NT2/D1 (cell line): ENCODE measurements at places on chromosomes 5 and 9.

GRCh38 chr9:70136632-70137031, 93.0 kb downstream of the MAMDC2 start:
- no peak for DNase-seq

GRCh38 chr5:157175071-157175612, 5.5 kb upstream of the ITK start:
- DNase-seq, result no peak

DNA sequence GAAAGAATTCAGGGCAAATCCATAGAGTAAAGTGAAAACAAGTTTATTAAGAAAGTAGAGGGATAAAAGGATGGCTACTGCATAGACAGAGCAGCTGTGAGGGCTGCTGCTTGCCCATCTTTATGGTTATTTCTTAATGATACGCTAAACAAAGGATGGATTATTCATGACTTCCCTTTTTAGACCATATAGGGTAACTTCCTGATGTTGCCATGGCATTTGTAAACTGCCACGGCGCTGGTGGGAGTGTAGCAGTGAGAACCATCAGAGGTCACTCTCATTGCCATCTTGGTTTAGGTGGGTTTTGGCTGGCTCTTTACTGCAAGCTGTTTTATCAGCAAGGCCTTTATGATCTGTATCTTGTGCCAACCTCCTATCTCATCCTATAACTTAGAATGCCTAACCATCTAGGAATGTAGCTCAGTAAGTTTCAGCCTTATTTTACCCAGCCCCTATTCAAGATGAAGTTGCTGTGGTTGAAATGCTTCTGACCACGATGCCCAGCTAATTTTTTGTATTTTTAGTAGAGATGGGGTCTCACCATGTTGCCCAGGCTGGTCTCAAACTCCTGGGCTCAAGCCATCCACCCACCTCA, 42.1 kb downstream of the RFK start:
- DNase-seq, result no peak

- DNase-seq, result no peak
Measured at GRCh38 chr9:112176524-112176923, 1.4 kb upstream of the SUSD1 start.

- no peak for DNase-seq
Measured at GRCh38 chr5:169307646-169308045, 6.7 kb upstream of the SLIT3 start.

DNA sequence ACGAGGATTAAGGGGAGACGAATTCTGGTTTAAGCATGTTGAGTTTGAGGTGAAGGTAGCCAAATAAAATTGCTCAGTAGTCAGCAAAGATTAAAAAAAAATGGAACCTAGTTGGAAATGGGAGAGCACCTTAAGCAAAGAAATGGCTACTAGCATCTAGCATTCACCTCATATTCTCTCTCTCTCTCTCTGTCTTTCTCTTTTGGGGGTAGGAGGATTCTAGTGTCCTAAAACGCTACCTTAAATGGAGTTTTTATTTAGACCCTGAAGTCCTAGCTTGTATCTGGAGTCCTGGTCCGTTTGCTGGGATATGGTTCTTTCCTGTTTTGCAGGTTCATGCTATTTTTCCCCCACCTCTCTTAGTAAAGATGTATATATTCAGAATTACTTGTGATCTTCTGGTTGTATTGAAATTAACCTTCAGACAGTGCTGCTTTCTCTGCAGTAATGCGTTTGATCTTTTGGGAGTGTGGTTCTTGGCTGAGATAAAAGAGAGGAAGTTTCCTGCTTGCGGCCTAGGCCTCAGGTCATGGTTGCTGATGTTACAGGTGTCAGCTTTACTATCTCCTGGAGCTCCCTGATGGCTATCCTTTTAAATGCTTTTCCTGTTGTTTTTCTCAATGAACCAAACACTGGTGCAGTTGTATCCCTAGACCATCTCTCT, 8.0 kb downstream of the TGFBR1 start:
- DNase-seq, result no peak

DNA sequence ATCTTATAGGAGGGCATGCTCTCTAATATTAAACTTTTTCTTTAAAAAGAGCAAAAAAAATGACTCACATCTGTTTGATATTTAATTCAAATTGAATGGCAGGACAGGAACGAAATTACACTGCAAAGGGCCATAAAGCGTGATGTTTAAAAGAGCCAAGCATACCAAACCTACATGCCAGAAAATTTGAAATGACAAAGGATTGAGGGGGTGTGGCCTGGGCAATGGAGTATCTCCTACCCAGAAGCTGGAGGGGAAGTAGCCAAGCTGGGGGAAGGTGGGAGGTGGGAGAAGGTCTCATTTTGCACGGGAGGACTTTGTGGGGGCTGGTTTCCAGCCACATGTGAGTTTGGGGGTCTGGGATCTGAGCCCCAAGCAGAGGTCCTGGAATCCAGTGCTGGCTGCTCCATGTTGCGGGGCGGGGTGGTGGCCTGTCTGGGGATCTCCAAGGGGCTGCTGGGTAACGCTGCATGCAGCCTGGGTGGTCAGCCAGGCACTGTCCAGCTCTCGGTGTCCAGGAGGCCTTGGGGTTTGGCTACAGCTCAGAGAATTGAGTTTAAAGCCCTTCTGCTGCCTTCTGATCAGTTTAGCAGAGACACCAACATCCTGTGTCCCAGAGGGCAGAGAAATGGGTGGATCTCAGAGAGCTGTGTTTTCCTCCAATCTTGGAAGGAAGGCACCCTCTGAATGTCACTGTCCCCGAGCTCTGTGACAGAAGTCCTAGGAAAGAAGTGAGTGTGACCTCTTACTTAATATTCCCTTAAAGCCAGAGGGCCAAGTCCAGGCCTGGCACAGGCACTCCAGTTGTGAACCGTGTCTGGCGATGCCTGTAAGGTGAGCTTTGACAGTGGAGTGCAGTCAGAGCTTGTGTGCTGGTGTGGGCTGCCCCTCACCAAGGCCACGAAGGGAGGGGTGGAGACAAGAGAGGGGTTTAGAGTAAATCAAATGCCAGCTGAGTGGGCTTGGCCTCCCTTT, 7.6 kb downstream of the DCANP1 start:
- no peak for DNase-seq

GRCh38 chr9:133202145-133202513, 6.9 kb downstream of the OBP2B start:
- no peak for DNase-seq

- DNase-seq, result no peak
Measured at GRCh38 chr9:131598121-131598520, 52.8 kb downstream of the PRRT1B start.

DNA sequence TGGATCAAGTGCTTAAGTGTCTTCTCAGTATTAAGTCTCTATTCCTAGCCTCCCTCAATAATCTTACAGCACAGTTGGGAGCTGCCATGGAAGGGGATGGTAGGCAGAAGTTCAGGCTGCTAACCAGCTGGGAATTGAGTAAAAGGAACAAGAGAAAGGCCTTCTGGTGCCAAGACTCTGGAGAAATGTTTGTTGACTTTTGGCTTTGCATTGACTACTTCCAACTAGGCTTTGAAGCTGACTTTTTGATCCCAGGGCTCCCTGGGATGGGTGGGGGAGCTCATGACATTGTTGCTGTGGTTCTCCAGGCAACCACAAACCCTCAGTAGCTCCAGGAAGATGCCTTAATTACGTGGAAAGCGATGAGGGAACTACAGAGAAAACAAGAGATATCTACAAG, 85.2 kb upstream of the HTR4 start:
- DNase-seq, result no peak

GRCh38 chr5:173468821-173469251, 140.6 kb upstream of the STC2 start:
- DNase-seq, result no peak

GRCh38 chr5:61401726-61402125, 69.7 kb downstream of the ZSWIM6 start:
- no peak for DNase-seq

- no peak for DNase-seq
Measured at GRCh38 chr9:16150938-16151650, 598.3 kb downstream of the CCDC171 start.

GRCh38 chr5:136819526-136820302, 454.4 kb upstream of the TRPC7 start:
- DNase-seq, result no peak

GRCh38 chr5:136028782-136029742, at the start of gene TGFBI:
Gene TGFBI (plus strand): TSS chr5:136028988. CDS start chr5:136029056, 68 bp downstream.
- peak; percentile 39 for DNase-seq

DNA sequence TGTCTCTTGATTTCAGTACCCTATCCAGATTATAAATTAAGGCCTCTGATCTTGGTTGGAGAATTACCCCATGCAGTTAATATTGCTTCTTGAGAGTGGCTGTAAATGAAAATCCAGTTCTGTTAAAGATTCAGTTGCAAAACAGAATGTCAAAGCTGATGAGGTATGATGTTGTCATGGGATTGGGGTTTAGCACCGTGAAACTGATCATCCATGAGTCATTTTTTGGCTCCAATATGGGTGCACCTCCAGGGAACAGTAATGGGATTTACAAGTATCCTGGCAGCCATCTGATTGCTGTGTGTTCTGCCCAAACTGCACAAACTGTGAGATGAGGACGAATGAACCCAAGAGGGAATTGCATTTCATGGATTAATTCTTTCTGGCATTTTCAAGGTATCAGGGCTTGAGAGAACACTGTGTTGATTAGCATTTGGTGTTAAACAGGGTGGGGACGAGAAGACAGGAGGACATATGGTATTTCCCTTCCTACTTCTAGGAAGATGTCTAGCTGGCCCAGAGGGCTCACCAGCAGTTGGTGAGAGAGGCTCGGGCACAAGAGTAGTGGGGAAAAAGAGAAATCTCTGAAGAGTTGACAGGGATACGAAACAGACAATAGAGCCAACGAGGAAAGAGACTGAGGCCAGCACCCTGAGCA, 214.7 kb downstream of the GAS1 start:
- no peak for DNase-seq

DNA sequence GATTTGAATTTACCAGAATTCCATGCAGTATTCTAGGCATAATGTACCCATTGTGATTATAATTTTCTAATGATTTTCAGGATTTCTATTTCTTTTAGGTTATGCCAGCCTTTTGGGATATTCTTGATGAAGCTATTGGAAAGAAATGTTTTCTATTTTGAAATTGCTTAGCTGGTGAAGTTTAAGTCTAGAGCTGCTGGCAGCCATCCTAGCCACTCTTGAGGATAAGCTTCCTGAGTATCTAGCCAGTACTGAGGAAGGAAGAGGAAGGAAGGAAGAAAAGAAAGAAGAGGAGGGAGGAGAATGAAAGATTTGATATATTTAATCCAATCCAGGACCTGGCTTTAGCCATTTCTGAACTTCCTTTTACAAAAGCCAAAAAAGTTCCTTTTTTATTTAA, 142.1 kb upstream of the DAB2 start:
- DNase-seq, result no peak

DNA sequence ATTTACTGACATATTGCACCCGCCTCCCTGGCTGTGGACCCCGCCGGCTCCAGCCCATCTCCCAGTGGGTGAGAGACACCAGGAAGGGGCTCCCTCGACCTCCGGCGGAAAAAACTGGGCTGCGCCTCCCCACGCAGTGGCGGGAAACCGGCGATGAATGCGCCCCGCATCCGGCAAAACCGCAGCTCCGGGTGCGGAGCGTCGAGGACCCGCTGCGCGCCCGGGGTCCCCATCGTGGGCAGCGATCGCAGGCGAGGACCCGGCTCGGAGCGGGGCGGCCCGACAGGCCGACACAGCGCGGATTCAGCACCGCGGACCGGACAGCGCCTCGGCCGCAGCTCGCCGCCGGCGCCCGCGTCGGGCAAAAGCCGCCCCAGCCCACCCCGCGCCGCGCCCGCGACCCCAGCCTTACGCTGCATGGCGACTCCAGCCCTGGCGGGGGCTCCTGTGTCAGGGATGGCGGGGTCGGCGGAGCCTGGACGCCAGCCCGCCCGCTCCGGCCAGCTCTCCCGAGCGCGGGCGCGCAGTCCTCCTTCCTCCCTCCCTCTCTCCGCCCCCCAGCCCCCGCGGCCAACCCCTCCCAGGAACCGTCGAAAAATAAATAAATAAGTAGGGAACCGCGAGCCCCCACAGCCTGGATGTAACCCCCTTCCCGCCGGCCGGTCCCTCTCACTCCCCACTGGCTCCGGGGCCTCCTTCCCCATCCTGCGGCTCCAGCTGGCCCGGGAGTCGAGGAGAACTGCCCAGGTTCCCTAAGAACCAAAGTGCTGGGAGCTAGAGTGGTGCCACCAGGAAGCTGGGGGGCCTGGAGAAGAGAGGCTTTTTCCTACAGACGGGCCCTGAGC, 3.1 kb downstream of the LHX3 start:
- no peak for DNase-seq

DNA sequence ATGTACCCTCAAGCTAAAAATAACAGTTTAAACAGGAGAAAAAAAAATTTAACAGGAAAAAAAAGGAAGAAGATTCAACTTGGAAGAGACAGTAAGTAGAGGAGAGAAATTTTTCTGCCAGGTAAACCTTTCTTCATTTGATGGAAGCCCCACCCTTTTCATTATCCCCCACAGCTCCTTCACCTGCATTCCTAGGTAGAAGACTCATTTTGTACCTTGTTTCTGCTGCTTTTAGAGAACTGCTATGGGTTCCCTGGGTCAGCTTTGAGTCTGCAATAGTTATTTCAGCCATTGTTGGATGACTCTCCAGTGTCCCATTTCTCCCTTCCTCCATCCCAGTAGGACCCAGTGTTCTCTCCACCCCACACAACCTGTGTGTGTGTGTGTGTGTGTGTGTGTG, 74.1 kb upstream of the CPEB4 start:
- no peak for DNase-seq

- no peak for DNase-seq
Measured at GRCh38 chr9:122370303-122370702, 521 bp upstream of the PTGS1 start.

DNA sequence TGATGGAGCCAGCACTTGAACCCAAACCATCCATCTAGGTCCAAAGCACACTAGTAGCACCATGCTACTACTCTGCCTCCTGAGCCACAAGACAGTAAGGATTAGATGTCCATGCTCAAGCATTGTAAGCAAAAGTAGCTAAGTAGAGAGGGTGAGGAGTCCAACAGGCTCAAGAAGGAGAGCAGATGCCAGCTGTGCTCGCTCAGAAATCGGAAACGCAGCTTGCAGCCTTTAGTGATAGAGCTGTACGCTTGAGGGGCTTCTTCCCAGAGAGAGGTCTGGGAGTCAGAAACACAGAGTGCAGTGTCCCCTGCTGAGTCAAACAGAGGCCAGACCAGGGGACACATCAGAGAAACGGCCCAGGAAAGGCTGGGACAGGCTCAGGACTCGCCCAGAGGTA, 32.7 kb upstream of the GABRP start:
- DNase-seq, result no peak

GRCh38 chr9:69009708-69010107, 4.2 kb downstream of the PRKACG start:
- no peak for DNase-seq

DNA sequence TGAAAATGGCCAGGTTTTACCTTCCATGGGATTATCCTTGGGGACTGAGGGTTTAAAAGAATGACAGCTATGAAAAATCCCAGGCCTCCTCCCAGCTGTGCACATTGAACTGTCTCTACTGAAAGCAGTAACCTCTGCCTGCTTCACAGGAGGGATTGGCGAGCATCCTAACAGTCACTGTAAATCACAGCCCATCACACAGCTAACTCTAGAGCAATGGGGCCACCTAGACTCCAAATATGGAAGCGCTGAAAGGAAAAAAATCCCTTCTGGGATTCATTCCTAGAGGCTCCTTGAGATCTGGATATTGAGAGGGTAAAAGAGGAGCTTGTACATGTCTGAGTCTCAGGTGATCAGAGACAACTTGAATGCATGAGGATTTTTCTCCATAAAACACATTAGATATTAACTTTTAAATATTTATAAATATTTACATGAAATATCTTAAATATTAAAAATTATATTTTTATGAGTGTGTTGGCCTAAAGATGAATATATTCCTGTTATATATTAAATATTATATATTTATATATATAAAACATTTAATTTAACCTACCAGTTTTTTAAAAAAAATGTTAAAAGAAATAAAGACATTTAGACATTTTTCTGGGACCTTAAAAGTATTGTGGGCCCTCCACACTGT, 133.8 kb upstream of the SLC24A2 start:
- peak; percentile 64 for DNase-seq
